Left ventricle myocardium inferior (tissue), 1 donor: ENCODE measurements at places on chromosomes 6 and 20. TPM values are rescaled to one million over a fixed set of nuclear protein-coding genes. Genes with fewer than 3 reads are reported as not detected.

Gene TJAP1
- total RNA-seq: 24.1 TPM

Gene GLYATL3
- total RNA-seq: not detected

DNA sequence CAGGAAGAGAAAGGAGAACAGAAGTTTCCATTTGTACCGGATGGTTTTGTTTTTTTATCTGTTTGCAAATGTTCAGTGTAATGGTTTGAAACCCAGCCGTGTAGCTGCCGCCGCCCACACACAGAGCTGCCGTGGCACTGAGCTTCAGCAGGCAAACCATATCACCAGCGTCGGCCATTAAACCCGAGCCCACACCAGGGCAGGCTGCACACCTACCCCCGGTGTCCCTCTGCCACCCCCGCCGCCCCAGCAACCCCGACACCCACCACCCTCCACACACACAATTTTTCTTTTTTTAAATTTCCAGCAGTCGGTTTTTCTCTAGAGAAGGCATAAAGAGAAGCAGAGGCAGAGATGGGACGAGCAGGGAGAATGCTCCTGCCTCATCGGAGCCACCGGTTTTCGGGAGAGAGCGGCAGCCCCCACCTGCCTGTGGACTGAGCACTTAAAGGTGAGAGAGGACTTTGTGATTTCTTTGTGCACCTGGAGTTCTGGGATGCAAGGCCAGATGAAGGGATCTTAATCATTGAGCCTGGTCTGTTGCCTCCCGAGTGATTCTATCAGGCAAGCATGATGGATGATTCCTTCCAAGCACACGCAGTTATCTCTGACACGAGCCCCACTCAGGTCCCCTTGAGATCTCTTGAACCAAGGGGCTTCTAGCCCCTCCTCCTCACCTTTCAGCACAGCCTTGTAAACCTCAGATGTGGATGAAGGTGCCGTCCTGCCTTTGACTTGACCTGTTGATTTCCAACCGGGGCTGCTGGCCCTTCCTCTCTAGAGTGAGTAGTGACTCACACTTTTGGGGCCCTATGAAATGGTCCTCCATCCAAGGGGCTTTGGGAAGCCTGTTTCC lies 17.5 kb upstream of the ZNF831 start:
- no peak overlapping the region for H3K4me3 ChIP-seq
- H3K4me1 ChIP-seq: peaks cover 43% of the 10 kb centered on the region
- DNase-seq: no peak
- no peaks in the 10 kb centered on the region for H3K27me3 ChIP-seq
- H3K36me3 ChIP-seq: no peaks in the 10 kb centered on the region

- no peak overlapping the region for H3K4me3 ChIP-seq
- no peaks in the 10 kb centered on the region for H3K36me3 ChIP-seq
- DNase-seq: no peak
- peak overlapping the region; percentile 18 for H3K27ac ChIP-seq
Measured at GRCh38 chr20:5145365-5146098, 18.7 kb downstream of the CDS2 start.

Gene HLA-DRB1
- total RNA-seq: 26.4 TPM

- no peaks in the 10 kb centered on the region for H3K27me3 ChIP-seq
- H3K27ac ChIP-seq: no peak overlapping the region
- no peak overlapping the region for H3K4me3 ChIP-seq
Measured at GRCh38 chr20:47674145-47674544, 111.1 kb downstream of the SULF2 start.

DNA sequence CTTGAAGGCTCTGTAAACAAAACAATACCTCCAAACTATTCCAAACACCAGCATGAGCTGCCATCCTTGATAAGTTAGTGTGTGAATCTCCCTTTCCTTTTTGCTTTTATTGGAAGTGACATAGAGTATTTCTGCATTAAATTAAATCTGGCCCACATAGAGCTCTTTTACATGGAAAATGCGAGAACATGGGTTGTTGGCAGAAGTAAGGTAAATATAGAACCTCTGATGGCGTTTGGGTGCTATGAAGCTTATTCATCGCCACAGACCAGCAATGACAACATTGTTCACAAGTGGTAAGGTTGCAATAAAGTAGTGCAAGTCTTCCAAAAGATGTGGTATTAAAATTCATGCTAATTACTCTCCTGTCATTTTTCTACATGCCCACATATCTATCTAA lies 445.8 kb upstream of the JAG1 start:
- H3K27ac ChIP-seq: no peak overlapping the region
- DNase-seq: no peak
- H3K4me1 ChIP-seq: peaks cover 4% of the 10 kb centered on the region
- no peaks in the 10 kb centered on the region for H3K27me3 ChIP-seq

Gene RNF39
- total RNA-seq: not detected

Gene HSF2
- 21.0 TPM for total RNA-seq

Gene DCDC2
- total RNA-seq: not detected

GRCh38 chr20:49825521-49826033 lies 12.9 kb downstream of the SLC9A8 start:
- peaks cover 54% of the 10 kb centered on the region for H3K36me3 ChIP-seq
- no peak for DNase-seq
- H3K4me1 ChIP-seq: peaks cover 13% of the 10 kb centered on the region
- no peak overlapping the region for H3K4me3 ChIP-seq
- no peaks in the 10 kb centered on the region for H3K27me3 ChIP-seq
- no peak overlapping the region for H3K27ac ChIP-seq

DNA sequence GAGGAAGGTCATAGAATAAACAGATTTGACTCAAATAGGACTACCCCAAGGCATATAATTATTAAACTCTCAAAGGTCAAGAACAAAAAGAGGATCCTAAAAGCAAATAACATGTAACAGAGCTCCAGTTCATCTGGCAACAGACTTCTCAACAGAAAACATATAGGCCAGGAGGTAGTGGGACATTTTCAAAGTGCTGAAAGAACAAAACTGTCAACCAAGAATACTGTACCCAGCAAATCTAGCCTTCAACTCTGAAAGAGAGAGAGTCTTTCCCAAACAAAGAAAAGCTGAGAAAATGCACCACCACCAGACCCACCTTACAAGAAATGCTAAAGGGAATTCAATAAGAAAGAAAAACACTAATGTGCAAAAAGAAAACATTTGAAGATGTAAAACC lies 11.9 kb downstream of the NQO2 start:
- peaks cover 92% of the 10 kb centered on the region for H3K36me3 ChIP-seq
- no peaks in the 10 kb centered on the region for H3K4me1 ChIP-seq
- no peak for DNase-seq
- H3K27ac ChIP-seq: no peak overlapping the region

Gene PRSS16
- 0.49 TPM for total RNA-seq

DNA sequence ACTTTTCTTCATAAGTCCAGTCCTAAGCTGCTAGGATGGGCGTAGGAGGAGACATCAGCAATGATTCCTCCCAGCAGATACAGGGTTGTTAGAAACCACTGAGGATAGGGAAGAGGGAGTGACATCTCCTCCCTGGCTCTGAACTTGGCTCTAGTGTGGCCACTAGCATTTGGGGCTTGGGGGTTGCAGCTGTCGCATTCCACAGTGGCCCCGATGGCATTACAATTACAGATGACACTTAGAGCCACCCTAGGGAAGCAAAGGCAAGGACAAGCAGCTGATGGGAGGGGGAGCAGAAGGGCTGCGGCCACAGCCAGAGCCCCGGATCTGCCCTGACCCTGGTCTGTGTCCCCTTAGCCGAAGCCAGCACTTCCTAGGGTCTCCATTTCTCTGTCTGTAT lies 9.5 kb upstream of the CDKN1A start:
- DNase-seq: no peak
- H3K4me3 ChIP-seq: no peak overlapping the region
- no peak overlapping the region for H3K27ac ChIP-seq
- H3K36me3 ChIP-seq: no peaks in the 10 kb centered on the region

DNA sequence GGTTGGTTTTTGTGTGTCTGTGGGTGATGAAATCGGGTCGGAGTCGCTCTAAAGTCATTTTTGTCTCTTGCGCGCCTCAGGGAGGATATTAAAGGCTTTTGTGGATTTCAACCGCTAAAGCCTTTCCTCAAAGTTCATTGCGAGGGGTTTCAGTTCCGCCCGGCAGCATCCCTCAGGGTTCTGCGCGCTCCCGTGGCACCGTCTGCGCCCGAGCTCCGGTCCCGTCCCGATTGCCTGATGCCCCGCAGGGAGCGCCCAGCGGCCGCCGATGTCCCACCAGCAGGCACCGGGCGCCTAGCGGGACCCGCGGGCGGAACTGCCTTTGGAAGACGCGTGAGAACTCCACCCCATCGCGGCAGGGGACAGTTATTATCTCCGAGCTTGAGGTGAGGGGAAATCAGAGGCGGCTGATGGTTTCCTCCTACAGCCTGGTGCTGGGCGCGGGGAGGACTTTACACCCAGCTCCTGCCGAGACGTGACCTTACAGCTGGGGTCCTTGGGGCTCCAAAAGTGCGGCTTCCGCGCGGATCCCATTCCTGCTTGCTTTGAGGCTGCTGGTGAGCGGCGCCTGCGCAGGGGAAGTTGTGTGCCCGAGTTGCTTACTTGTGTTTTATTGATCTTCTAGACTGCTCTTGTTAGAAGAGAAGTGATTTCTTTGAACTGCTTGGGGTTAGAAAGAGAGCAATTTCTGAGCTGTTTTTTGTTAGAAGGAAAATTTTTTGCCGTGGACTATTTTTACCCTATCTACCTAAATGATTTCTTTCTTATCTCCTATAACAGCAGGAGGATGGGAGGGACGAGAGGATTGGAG lies 27.1 kb downstream of the ULBP1 start:
- peaks cover 100% of the 10 kb centered on the region for H3K27me3 ChIP-seq
- H3K27ac ChIP-seq: no peak overlapping the region
- H3K36me3 ChIP-seq: no peaks in the 10 kb centered on the region
- no peak for DNase-seq
- H3K4me1 ChIP-seq: peaks cover 19% of the 10 kb centered on the region
- H3K4me3 ChIP-seq: peak overlapping the region; percentile 51

- no peak overlapping the region for H3K27ac ChIP-seq
- DNase-seq: no peak
- peaks cover 92% of the 10 kb centered on the region for H3K27me3 ChIP-seq
- H3K36me3 ChIP-seq: no peaks in the 10 kb centered on the region
- H3K4me3 ChIP-seq: peak overlapping the region; percentile 64
- H3K4me1 ChIP-seq: peaks cover 15% of the 10 kb centered on the region
Measured at GRCh38 chr20:61253264-61253639, 1.2 kb downstream of the CDH4 start.

Gene PPP1R3G
- total RNA-seq: 11.1 TPM

DNA sequence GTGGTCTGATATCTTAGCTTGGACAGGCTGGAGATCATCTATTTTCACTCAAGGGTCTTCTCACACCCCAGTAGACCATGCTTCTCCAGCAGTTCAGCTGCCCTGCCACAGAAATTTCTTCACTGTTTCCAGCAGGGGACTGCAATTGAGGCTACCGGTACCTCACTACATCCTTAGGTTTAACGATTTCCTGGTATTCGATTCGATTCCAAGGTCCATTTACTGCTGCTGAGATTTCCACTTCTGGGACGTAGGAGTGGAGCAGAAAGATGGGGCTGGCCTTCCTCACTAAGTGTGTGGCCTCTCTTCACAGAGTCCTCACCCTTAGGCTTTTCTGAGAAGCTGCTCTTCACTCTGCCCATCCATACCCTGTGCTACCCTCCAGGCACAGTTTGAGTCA lies 6.2 kb downstream of the VPS16 start:
- DNase-seq: no peak
- H3K27me3 ChIP-seq: no peaks in the 10 kb centered on the region
- H3K36me3 ChIP-seq: no peaks in the 10 kb centered on the region
- no peak overlapping the region for H3K4me3 ChIP-seq
- H3K4me1 ChIP-seq: peaks cover 2% of the 10 kb centered on the region
